Dermis microvascular lymphatic vessel endothelial cell (primary cell): ENCODE measurements at places on chromosomes 6 and 20.

DNA sequence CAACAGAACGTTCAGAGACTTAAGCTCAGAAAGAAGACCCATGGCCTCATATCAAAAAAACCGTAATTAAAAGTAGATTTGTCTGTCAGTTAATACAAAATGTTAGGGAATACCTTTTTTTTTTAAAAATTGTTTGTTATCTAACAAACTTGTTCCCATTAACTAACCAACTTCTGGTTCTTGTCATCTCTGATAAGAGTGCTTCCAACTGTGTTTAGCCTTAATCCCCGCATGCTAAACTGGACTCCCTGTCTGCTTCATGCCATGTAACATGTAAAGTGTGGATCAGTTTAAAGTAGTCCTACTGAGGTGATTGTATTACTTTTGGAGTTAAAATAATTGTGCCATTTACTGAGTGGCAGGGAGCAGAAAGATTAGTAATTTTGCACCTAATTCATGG is 6.3 kb downstream of the JARID2 start:
- no peak for DNase-seq

DNA sequence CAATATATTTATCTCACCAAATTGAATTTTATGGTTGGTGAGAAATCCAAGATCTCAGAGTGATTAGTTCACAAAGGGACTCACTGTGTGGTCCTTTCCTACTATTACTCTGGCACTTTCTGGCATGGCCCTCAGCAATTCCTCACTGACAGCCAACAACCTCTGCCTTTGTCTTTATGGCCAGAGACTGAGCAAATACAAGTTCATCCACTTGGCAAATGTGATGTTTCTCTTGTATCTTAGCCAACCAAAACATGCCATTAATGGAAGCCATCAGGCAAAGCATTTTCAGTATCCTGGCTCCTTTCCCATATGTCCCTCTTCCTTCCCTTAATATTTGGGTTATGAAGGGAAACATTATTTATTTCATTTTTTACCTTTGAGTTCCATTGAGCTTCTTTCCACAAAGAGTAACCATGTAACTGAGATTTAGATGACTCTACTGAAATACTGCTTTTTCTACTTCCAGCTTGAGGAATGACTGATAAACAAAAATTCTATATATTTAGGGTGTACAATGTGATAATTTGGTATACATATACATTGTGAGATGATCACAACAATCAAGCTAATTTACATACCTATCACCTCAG is 30.8 kb upstream of the SMLR1 start:
- DNase-seq: peak; percentile 93

- DNase-seq: no peak
These were observed 94.9 kb upstream of the MTHFD1L start for GRCh38 chr6:150770637-150771036.

DNA sequence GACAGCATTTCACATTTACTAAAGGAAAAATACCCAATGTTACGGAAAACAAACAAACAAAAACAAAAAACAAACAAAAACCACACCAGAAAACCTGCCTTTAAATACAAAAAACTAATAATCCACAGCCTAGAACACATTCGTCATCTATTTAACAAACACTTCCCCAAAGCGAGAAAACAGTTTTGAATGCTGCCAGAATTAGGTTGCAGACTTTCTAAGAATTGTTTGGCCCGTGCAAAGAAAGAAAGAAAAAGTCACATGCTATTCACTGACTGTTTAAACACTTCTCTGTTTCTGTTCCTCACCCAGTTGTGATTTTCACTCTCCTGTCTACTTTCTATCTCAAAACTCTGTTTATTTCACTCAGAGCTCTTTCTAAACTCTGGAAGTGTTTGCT is 52.5 kb downstream of the BCAS1 start:
- no peak for DNase-seq

DNA sequence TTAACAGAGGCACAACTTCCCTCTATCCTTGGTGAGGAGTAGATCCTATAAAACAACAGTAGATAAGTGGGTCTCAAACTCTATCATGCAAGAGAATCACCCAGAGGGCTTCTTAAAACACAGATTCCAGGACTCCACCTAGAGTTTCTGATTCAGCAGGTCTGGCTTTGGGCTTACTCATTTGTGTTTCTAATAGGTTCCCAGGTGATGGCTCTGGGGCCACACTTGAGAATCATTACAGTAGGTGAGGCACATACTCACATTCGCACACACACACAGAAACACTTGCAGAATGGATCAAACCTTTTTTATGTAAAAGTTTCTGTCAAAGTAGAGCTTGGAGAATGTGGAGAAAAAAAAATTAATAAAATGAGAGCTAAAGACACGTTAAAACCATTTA is 52.4 kb downstream of the TMEM242 start:
- DNase-seq: no peak

- DNase-seq: no peak
These were observed 164.4 kb downstream of the CDKAL1 start for GRCh38 chr6:20698675-20699074.

DNA sequence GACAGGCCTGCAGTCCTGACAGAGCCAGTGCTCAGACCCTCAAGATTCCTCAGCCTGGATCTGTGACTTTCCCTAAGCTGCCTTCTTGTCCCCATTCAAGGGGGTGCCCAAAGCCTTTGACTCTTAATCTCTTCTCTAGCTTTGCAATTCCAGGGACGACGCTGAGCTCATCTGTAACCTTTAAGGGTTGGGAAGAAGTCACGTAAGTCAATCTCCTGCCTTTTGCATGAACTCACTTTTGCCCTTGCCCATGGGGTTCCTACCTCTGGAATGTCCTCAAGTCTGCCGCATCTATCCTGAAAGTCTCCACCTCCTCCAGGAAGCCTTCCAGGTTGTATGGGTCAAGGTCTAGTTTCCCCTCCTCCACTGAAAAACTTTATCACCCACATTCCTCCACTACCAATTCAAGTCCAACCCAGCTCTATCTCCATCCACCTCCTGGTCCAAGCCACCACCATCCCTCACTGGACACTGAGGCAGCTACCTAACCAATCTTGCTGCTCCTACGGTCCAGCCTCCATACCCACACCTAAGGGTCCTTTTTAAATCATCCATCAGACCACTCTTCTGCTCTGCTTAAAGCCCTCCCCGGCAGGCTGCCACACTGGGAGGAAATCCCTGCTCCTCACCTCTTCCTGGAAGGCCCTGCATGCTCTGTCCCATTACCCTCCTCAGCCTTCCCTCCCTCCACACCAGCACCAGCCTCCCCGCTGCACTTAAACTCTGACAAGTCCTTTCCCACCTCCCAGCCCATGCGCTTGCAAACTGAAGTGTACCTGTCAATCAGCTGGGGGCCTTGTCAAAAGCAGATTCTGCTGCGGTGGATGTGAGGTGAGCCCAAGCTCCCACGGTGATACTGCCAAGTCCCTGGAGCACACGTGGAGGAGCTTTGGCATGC is 29.7 kb downstream of the PREX1 start:
- DNase-seq: no peak

- no peak for DNase-seq
These were observed 282.0 kb downstream of the SYNE1 start for GRCh38 chr6:152355166-152355565.

- DNase-seq: no peak
These were observed 16.8 kb downstream of the MRAP2 start for GRCh38 chr6:84050408-84050807.

DNA sequence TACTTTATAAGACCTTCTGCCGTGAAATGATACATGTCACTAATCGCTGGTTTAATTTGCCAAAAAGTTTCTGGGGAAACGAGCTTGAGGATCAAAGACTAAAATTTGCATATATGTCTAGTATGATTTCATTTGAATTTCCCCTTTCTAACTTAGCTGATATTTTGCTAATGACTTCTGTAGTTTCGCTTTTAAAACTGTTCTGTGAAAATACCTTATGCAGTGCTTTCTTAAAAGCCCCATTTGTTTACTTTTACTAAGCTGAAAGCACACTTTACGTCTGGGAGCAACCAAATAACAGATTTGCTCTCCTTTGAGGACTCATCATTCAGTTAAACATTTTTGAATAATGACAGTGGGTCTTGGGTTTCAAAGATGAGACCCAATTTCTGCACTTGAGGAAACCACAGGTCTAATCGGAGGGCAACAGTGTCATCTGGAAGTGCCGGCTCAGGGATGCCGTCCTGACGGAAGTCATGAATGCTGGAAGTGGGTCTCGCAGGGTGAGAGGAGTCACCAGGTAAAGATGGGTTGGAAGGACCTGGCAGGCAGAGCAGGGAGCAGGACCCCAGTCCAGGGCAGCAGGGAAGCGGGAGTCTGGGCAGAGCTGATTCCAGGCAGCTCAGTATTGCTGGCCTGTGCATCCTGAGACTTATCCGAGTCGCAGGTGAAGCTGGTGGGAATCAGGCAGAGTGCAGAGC is 33.2 kb downstream of the PLEKHG1 start:
- no peak for DNase-seq

DNA sequence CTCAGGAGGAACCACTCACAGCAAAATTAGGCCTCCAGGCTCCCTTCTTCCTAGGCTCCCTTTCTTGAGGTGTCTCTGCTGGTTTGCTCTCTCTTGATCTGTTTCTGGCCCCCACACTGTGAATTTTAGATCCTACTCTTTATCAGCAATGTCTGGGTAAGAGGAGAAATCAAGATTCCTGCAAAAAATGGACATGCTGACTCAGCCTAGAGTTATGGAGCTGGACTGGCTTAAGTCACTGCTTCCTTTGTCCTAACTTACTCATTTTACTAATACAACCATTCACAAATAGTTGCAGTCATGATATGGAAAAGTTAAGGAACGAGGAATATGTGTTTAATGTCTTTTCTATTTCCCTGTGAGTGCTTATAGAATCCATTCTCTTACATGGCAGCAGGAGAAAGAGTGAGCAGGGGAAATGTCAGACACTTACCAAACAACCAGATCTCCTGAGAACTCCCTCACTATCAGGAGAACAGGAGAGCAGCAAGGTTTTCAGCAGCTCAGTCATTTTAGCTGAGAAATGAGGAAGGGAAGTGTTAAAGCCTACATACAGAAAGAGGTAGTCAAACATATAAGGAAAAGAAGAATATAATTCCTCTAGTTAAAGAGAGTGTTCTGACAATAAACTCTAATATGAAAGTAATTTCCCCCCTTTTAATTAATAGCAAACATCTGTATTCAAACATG is 160.8 kb downstream of the PDE7B start:
- DNase-seq: peak; percentile 32

- DNase-seq: no peak
These were observed 3.0 kb downstream of the ADGRF4 start for GRCh38 chr6:47701363-47701762.

GRCh38 chr6:11711003-11711983 is 67.3 kb downstream of the ADTRP start:
- no peak for DNase-seq

- no peak for DNase-seq
These were observed 52.1 kb upstream of the BHLHE23 start for GRCh38 chr20:63058696-63059335.

GRCh38 chr6:163393923-163394322 is 20.6 kb upstream of the QKI start:
- DNase-seq: peak; percentile 32

GRCh38 chr6:113979937-113980336 is 9.0 kb upstream of the HDAC2 start:
- no peak for DNase-seq

DNA sequence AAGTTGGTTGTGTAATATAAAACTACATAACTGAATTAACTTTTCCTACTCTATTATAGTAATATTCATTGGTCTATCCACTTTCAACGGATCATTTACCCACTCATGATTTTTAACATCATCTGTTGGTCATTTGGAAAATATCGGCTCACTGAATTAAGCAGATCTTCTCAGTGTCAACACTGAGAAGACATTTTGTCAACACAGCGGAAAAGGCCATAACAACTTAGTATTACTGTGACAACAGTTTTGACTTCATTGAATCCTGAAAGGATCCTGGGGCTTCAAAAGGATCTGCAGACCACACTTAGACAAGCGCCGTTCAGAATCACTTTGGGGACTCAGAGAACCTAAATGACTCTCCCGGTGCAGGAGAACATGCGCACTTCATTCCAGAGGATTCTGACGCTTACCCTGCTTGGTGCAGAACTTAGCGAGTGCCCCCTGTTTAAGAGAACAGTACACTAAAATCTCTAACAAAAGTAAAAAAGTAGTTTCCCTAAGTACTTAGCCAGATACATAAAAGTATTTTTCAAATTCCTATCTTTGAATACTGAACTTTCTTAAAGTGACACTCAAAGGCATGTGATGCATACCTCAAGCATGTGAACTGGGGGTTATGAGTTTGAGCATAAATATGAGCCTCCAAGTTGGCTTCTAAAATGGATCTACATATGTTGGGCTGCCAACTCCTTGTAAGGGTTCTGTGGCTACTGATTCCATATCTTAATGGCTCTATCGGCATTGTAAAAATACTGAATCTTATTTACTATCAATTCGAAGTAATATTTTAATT is 4.0 kb downstream of the ZBTB2 start:
- no peak for DNase-seq

DNA sequence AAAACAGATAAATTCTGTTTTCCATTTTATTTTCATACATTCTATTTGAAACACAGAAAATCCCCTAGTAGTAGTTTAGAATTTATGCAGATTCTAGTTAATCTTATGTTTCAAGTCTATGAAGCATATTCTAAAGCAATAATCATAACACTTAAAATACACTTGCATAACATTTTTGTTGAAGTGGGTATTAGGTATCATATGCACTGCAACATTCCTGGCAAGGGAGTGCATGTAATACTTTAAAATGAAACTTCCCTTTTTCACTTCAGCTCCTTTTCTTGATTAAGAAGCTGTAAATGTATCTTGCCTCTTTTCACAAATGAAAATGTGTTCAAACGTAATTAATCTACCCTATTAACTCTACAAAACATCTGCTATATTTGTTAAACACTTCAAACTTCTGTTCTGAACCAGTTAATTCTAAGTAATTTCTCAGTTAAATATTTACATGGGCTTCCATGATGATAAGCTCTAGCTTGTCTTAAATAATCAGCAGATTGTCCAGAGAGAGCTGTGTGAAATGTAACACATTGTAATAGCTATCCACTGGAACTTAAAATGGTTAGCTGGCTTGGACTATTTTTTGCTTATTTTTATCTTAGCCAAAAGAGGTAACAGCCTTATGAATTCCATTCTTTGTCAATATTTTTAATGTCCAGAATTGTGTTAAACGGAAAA is 192.8 kb downstream of the COL19A1 start:
- no peak for DNase-seq

GRCh38 chr6:94736236-94736635 is 841.1 kb upstream of the MANEA start:
- no peak for DNase-seq

- no peak for DNase-seq
These were observed 551.0 kb downstream of the HAO1 start for GRCh38 chr20:7389216-7389615.

GRCh38 chr6:142846883-142847287 is 98.1 kb downstream of the HIVEP2 start:
- peak; percentile 95 for DNase-seq

GRCh38 chr6:2307799-2308198 is 62.4 kb upstream of the GMDS start:
- no peak for DNase-seq

- DNase-seq: no peak
These were observed 245.8 kb upstream of the SULF2 start for GRCh38 chr20:48031122-48031521.

GRCh38 chr6:50270415-50270814 is 220.7 kb upstream of the DEFB112 start:
- no peak for DNase-seq

GRCh38 chr6:54291738-54292137 is 16.5 kb upstream of the TINAG start:
- DNase-seq: peak; percentile 89
